ENCODE measurements at places on chromosomes 2 and 18.

DNA sequence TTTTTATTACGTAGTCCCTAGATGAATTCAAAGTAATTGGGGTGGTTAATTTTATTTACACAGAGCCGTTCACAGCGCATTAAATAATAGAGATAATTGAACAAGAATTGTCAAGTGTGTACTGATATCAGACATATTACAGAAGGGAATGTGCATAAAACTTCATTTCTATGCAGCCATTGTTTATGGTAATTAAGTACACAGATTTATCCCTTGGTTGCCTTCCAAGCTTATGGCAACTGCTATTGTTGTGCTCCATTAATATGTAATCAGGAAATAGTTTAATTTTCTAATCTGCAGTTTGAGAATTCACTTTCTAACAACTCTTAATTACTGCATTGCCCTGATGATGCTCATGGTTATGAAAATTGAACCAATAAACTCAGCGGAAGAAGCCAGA, 47.3 kb upstream of the OTX1 start:
- DNase-seq = no peak

GRCh38 chr2:46535360-46535759, 56.0 kb downstream of the TMEM247 start:
- DNase-seq = no peak

GRCh38 chr18:72700961-72701710, 157.0 kb upstream of the CBLN2 start:
- no peak for DNase-seq

DNA sequence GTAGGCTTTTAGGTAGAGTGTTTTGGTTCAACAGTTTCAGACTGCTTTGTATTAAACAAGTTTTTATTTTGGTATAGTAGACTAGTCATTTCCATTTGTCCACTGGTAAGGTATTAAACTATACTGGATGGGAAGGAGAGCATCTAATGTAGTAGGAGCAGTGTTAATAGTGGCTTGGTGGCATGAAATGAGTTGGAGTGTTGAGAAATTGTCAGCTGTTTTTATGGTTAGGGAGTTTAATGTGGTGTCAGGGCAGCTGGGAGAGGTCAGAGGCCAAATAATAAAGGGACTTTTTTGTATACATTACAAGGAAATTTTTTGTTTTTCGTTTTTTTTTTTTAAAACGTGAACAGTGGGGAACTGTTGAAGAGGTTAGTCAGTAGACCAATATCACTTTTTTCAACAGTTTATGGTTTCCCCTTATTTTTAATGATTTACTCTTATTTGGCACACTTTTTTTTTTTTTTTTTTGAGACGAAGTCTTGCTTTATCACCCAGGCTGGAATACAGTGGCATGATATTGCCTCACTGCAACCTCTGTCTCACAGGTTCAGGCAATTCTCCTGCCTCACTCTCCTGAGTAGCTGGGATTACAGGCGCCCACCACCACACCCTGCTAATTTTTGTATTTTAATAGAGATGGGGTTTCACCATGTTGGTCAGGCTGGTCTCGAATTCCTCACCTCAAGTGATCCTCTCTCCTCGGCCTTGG, 21.2 kb downstream of the ACTR3 start:
- no peak for DNase-seq

GRCh38 chr2:49858657-49859056, 704.3 kb upstream of the FSHR start:
- DNase-seq = no peak

DNA sequence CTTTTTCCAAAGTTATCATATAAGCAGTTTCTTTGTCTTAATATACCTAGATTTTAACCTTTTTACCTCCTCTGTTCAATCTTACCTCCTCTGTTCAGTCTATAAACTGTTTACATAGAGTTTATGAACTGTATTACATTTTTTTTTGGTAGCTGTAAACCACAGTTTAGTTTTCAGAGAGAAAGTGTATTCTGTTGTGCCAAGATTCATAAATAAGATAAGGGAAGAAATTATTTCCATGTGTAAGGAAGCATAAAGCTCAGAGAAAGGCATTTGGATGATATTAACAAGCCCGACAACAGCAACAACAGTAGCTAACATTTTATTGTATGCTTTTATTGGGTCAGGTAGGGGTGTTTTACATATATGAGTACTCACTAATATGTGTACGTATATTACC, 71.2 kb downstream of the ACVR2A start:
- DNase-seq = no peak

- DNase-seq = peak; percentile 38
Observed at GRCh38 chr2:46490521-46491141, 11.3 kb downstream of the TMEM247 start.

DNA sequence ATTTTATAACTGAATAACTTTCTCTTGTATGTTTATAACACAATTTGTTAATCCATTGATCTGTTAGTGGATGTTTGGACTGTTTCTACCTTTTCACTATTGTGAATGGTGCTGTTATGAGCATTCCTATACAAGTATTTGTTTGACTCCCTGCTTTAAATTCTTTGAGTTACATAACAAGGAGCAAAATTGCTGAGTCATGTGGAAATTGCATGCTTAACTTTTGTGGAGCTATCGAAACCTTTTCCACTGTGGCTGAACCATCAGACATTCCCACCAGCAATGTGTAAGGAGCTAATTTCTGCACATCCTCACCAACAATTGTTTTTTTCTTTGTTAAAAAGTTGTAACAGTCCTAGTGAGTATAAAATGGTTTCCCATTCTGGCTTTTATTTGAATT, 415.5 kb downstream of the CBLN2 start:
- no peak for DNase-seq

Data from large intestine (tissue), 12 donors.